ENCODE measurements at places on chromosomes 2 and 18.

DNA sequence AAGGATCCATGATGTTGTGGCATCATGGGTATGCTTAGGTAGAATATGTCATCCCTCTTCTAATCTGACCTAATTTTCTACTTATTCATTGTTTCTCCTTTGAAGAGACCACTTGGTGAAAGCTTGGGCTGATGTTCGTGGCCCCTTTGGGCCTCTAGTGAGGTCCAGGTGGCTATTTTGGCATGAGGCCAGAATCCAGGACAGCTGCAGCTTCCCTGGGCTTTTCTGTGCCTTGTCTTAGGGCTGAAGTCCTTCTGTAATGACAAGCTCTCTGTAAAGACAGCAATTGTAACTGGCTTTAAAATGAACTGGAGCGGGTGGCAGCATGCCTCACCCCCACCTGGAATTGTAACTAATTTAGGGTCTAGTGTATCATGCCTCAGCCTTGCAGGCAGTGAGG, 15.6 kb upstream of the MC2R start:
- DNase-seq: no peak

GRCh38 chr18:54020156-54020745, 204.2 kb downstream of the MBD2 start:
- no peak for DNase-seq

- no peak for DNase-seq
Observed at GRCh38 chr2:219228041-219228910, 1.2 kb downstream of the ATG9A start.

- no peak for DNase-seq
Observed at GRCh38 chr18:34631093-34631966, 78.8 kb upstream of the DTNA start.

GRCh38 chr2:98896944-98897343, 39.1 kb downstream of the CRACDL start:
- no peak for DNase-seq

DNA sequence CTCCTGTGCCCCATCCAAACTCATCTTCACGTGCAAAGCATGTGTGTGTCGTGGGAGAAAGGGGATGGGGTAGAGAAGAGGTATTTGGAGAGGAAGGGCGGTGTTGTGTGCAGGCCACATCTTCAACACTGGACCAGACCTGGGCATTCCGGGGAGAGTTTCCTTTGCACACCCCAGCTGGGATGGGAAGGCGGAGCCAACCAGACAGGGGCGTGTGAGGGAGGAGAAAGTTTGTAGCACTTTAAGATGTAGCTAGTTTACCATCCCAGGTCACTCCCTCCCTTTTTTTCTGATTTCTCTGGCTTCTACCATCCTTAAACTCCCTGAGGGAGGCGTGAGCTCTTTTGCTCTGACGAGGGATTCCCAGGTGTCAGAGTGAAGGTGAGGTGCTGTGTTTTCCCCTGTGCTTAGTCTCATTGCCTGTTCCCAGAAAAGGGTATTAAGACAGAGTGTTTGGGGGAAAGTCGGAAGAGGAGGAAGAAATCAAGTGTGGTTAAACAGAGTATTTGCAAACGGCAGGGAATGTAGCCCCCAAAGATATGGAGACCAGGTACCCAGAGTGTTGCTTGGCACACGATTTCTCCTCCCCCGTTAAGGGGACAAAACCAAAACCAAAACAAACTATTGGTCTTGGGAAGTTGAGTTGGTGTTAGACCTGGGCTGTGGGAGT, 1.6 kb downstream of the SETBP1 start:
- no peak for DNase-seq

DNA sequence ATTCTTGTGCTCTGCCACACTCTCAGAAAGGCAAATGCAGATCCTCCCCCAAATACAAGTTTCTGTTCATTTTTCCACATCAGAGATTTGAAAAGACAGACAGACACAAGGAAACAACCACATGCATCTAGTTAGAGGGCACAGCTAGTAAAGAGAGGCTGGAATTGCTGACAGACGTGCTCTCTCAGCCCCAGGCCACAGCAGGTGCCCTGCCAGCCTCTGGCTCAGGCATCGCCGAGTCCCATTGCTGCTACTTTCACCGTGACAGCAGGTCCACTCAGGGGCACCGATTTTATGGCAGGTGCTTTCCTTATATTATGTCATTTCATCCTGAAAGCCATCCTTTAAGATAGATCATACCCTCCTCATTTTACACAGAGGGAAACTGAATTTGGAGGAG, 507.5 kb downstream of the EIPR1 start:
- no peak for DNase-seq

- DNase-seq: no peak
Observed at GRCh38 chr18:41268271-41268670, 686.8 kb upstream of the PIK3C3 start.

DNA sequence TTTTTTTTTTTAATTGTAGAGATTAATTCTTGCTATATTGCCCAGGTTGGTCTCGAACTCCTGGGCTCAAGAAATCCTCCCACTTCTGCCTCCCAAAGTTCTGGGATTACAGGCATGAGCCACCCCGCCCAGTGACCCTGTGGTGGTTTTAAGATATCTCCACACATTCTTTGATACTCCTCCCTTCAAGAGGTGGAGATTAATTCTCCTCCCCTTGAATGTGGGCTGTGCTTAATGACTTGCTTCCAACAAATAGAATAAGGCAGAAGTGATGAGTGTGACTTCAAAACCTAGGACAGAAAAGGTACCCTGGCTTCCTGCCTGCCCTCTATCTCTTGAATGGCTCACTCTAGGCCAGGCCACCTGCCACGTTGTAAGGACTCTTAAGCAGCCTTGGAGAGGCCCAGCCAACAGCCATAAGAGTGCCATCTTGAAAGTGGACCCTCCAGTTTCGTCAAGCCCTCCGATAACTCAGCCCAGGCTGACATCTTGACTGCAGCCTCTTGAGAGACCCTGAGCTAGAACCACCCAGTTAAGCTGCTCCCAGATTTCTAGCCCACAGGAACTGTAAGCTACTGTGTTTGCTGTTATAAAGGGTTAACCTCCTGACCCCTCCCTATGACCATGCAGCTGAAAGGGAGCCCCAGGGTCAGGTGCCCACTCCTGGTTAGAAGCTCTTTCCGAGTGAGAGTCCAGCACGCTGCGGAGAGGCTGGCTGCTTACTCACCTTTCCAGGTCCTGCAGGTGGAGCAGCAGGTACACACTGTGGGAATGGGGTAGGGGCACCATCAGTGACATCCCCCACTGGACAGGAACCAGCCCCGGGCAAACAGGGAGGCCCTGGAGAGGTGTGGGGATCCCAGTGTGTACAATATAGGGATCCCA, 27.6 kb downstream of the MRPL35 start:
- DNase-seq: no peak

GRCh38 chr2:232088771-232089170, 127.3 kb downstream of the DIS3L2 start:
- no peak for DNase-seq

Measured in CD4-positive, alpha-beta T cell treated with Interferon gamma for 1 hour (primary cell).